ENCODE measurements at places on chromosomes 5 and 9.

GRCh38 chr5:176789873-176790615 lies 20.3 kb upstream of the UNC5A start:
- DNase-seq = peak; percentile 11

DNA sequence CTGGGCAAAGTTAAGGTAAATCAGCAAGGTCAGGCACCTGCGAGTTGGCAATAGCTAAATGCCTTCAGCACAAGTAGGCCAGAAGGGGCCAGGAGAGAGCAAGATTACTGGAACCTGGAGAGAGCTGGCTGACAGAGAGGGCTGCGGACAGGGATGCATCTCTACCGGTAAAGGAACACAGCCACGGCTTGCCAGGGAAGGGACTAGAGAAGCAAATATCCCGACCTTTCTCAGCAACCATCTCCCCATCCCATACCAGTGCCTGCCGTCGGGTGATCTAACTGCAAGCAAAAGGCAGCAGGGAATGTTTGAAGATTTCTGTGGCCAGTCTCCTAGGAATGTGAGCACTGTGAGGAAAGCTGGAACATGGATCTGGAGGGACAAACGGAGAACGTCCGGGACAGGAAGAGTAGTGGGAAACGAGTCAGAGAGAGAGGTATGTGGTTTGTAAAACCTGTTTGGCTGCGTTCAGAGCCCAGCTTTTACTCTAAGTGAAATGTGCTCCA lies 15.9 kb upstream of the ABLIM3 start:
- DNase-seq = peak; percentile 37

- peak; percentile 91 for DNase-seq
These were observed 103.9 kb downstream of the LHFPL2 start for GRCh38 chr5:78544561-78545201.

DNA sequence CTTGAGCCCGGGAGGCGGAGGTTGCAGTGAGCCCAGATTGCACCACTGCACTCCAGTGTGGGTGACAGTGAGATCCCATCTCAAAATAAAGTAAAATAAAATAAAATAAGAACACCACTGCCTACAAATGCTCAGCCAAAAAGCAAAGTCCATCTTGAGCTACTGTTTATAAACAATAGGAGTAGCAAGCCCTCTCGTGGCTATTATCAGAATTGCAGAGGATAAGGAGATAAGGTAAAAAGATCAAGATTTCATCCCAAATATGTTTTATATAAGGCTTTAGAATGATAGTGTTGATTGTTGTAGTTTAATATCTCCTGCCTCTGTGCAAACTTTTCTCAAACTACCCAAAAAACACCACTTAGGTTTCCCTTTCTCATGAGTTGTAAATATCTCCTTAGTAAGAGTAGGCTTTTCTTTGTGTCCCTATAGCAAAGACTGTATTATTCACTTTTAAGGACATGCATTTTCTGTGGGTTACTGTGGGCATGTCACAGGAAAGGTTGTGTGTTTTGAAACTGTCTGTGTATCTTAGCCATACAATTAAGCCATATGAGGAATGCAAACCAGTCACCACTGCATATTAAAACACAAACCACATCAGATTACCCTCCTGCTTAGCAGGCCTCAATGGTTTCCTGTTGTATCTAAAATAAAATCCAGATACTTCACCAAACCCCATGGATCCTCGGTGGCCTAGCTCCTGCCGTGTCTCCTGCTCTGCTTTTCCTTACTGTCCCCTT lies 31.8 kb upstream of the CKS2 start:
- peak; percentile 55 for DNase-seq

- DNase-seq = no peak
These were observed 105.8 kb upstream of the SPATA31D4 start for GRCh38 chr9:81822301-81822865.

DNA sequence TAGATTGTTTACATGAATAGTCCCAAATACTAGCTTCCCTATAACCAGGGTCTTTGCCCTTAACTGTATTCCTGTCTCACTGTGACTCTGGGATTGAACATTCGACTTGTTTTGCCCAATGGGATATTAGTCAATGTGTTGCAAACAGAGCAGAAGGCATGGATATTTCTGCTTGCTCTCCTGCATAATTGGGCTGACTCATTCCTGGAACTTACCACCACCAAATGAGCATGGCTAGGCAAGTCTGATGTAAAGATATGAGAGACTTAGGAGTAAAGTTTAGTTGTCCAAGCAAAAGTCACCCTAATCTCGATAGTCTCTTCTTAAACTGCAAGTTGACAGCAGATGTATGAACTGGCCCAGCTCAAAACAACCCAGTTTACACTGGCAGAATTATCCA lies 273.5 kb upstream of the CCNG1 start:
- DNase-seq = no peak

DNA sequence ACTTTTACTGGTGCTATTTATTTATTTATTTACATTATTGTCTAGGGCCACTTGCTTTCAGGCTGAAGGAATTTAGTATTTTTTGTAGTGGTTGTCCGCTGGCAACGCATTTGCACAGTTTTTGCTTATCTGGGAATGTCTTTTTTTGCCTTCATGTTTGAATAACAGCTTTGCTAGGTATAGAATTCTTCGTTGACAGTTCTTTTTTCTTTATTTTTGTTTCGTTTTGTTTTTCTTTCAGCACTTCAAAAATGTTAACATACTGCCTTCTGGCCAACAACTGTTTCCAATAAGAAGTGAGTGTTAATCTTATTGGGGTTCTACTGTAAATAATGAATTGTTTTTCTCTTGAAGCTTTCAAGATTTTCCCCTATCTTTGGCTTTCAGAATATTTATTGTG lies 252.7 kb upstream of the TARS1 start:
- DNase-seq = no peak

- DNase-seq = no peak
These were observed 257.5 kb downstream of the HSPA4 start for GRCh38 chr5:133309166-133309795.

DNA sequence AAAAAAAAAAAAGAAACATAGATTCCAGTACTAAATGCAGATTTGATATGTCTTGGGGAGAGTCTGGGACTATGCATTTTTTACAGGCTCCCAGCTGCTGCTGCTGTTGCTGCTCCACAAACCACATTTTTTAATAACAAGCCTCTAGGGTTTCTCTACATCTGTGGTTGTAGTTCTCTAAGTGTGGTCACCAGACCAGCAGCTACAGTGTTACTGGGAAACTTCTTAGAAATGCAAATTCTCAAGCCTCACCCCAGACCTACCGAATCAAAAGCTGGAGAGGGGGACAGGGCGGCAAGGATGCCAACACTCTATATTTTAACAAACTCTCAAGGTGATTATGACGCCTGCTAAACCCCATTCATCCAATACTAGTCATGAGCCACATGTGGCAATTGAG lies 293.4 kb upstream of the PTGER4 start:
- DNase-seq = peak; percentile 41

DNA sequence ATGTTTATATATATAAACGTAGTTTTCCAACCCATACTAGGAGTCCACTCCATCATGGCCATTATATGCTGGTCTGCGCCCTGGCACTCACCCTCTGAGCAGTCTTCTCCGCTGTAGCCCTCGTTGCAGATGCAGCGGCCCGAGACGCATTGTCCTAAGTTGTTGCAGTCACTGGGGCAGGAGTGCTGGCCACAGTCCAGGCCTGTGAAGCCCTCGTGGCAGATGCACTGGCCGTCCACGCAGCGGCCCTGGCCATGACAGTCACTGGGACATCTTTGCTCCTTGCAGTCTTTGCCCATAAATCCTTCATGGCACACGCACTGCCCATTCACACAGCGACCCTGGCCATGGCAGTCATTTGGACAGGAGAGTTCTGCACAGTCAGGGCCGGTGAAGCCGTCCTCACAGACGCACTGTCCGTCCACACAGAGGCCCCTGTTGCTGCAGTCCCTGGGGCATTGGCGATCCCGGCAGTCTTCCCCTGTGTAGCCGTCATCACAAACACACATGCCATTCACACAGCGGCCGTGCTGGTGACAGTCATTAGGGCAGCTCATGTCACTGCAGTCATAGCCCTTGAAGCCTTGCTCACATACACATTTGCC lies 32.1 kb downstream of the TNC start:
- DNase-seq = no peak

GRCh38 chr5:104612005-104612404 lies 1049.4 kb upstream of the NUDT12 start:
- DNase-seq = no peak

- DNase-seq = no peak
These were observed 31.0 kb downstream of the LRRTM2 start for GRCh38 chr5:138844125-138844461.

GRCh38 chr5:14946815-14947620 lies 75.4 kb upstream of the ANKH start:
- DNase-seq = peak; percentile 35

DNA sequence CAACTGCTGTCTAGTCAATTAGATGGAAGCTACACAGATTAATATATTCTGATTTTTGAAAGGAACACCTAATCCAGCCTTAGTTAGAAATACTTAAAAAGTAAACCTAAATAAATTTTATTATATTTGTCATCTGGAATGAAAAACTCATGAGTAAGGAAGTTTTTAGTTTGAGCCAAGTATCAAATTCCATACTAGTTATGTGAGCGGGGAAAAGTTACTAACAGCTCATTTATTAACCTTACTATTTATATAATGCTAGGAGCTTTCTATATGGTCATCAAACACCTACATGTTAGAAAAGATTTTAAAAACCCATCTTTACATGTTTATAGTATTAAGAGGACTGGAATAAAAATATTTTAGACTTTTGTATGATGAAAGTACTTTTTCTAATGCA lies 41.6 kb upstream of the POU5F2 start:
- peak; percentile 16 for DNase-seq

- DNase-seq = no peak
These were observed 26.7 kb upstream of the FSD1L start for GRCh38 chr9:105421154-105421553.

- DNase-seq = no peak
These were observed 29.0 kb upstream of the ANKRD33B start for GRCh38 chr5:10534561-10535530.

All from fibroblast of skin of back (primary cell).